ENCODE measurements at places on chromosomes 2 and 18.

DNA sequence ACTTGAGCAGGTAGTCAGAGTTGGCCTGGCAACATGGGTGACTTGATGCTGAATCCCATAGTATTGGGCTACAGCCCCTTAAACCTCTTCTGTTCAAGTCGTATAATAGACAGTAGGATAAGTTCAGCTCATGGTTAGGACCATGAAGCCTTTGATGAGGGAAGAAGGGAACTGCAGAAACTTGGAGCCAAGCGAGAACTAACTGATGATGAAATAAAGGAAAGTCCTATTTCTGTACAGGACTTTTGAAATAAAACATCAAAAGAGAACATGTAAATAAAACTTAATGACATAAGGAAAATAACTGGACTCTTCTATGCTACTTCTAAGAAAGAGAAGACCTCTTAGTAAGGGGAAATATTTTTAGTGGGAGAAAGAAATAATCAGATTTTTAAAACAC, 51.2 kb upstream of the UGP2 start:
- DNase-seq, result no peak

DNA sequence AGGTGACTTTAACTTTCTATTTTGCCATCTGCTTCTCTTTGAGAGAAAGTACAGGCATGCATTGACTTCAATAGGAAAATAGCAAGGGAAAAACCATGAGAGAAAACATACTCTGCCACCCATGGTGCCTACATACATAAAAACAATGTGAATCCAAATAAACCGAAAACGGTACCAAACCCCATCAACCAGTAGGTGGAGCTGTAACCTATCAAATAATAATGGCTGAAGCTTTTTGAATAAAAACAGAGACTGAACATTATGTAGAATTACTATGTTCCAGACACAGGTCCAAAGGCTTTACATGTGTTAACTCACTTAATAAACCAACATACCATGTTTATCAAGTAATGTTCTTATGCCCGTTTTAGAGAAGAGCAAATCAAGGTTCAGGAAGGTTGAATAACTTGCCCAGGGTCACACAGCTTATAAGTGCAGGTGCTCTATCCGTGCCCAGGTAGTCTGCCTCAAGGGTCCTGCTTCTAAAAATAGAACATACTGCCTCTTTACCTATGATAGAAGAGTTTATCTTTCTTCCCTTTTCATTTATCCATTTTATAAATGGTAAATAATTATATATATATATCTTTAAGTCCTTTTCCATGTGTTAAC, 293.9 kb upstream of the SYT4 start:
- peak; percentile 21 for DNase-seq

DNA sequence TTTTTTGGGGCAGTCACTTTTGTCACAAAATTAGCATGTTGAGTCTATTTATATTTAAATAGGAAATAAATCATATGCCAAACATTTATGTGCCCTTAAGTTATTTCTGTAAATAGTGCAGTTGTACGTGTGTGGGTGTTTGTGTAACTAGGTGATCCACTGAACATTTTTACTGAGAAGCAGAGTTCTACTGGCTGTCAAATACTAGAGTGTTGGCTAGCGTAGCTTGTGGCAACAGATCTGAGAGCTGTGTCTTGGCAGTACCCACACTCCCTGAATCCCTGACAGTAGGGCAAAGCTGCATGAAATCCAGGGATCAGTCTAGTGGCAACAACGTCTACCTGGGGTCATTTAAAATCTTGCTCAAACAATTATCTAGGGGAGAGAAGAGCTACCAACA, 273.1 kb upstream of the SLC8A1 start:
- DNase-seq, result no peak

DNA sequence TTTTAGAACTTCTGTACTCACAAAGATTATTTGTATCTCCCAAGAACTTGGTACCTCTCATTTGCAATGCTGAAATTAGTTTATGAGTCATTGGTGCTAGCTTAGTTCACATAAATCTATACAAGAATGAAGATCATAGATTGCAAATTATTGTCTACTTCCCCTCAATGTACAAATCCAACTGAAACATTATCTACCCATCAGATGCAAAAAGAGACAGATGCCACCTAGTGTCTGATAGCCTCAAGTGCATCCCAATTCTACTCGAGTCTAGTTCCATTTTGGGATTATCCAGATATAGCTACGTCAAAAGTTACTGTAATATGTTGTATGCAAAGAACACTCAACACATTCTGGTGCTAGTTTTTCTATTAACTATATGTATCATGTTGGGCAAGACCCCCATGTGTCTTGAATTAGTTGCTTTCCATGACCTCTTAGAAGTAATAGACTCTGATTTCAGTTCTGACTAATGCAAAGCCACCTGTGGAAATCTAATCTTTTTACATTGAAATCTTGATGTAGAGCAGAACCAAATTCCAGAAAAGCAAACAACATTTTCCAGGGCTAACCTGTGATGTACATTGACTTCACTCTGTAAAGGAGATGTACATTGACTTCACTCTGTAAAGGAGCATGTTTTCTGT, 210.0 kb downstream of the RBM43 start:
- DNase-seq, result peak; percentile 47

- no peak for DNase-seq
Observed at GRCh38 chr2:137192366-137193310, 427.3 kb downstream of the THSD7B start.

DNA sequence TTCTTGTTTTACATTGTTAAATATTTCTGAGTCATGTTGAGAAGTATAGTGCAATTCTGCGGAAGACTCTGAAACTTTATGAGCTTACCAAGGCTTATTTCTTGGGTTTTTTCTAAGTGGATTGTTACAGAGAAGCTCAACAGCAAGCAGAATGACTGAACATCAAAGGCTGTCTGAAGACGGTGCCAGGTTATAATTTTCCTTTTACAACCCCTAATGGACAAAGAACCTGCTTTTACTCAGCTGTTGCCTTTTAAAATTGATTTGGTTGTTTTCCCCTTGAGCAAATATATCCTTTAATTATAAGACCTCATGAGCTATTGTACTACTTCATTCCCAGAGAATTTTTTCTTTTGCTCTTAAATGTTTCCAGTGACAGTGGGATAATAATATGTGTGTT, 41.6 kb downstream of the LAMA3 start:
- no peak for DNase-seq

DNA sequence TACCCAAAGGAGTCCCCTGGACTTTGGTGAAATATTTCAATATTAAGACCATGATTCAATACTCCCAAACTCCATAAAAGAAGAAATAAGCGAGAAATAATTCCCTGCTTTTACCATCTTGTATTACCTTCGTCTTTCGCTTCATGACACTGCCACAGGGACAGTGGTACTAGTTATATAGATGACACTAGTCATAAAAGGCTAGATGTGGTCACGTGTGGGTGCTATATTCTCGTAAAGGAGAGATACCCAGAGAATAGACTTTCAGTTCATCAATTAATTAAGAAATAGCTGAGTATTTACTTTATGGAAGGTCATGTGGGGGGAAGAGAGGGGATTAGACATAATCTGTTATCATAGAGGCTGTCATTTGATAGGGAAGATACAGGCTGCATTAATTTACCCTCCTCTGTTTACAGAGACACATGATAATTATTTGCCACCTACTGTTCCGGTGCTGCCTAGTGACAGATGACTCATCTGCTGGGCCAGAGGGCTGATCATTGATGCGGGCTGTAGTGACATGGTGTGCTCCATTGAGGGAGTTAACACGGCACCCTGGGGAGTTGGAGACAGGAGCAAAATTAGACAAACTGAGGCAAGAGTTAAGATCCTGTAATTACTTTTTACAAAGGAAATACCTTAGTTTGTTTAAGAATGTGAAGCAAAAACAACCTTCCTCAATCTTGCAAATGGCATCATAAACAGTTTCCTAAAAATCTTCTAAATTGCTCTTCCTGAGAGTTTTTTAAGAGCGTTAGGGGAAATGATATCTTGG, 78.2 kb upstream of the ITGB6 start:
- no peak for DNase-seq

GRCh38 chr2:23639406-23639982, 254.5 kb downstream of the KLHL29 start:
- DNase-seq, result no peak

GRCh38 chr2:951224-952006, 766 bp downstream of the SNTG2 start:
- no peak for DNase-seq

DNA sequence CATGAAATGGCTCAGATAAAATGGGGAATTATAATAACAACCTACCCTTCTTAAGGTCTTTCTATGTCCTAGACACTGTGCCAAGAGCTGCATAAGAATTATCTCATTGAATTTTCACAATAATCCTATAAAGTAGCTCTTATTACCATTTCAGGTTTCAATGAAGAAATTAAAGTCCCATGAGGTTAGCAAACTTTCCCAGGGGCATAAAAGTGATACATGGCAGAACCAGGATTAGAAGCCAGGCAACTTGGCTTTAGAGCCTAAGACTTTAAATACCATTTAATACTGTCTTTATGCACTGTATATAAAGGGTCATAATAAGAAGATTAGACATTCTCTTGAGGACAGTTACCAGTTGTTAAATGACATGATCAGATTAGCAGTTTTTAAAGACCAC, 130.1 kb downstream of the GCA start:
- no peak for DNase-seq

DNA sequence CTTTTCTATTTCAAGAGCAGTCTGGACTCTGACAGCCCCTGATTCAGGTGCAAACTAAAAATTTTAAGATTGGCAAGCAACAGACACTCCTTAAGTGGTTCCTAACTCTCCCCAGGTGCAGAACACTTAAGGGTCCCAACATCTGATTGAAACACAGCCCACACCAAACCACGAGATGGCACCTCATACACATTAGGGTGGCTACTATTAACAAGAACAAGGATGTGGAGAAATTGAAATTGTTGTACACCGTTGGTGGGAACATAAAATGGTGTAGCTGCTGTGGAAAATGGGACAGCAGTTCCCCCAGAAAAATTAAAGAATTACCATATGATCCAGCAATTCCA, 82.3 kb downstream of the POLR1A start:
- DNase-seq, result no peak

DNA sequence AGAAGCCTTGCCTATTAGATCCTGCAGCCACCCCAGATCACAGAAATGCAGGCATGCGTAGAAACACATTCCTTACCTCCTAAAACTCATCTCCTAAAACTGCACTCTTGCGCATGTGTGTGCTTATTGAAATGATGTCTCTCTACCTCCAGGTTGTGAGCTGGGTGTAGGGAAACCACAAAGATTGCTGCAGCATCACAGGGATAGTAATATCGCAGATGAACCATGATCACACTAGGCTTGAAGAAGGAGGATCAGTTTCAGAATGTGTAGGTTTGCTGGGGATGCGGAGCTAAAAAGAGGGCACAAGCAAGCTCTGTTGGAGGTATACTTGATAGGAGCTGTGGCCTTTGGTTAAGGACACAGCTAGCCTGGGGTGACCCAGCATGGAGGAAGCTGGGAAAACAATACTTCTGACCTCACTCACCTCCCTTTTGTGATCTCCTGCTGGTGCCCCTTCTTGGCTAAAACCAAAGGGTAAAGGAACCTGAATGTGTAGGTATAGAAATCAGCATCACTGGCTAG, 118.8 kb downstream of the SETBP1 start:
- DNase-seq, result no peak

DNA sequence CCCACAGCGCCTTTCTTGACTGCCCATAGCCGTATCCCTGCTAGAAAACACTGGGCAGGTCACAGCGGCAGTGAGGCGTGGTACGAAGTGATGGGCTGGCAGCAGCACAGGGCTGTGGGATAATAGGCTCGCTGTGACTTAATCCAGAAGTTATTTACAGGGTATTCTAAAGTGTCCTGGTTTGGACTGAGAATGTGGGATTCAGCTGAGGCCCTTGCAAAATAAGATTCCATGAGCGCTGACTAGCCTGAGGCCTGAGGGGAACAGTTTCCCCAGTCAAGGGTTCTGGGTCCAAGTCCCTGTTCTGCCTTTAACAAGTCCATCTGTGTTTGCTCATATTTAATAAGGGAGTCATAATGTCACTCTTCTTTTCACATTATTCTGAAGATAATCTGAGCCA, 34.6 kb downstream of the SETBP1 start:
- DNase-seq, result no peak

- no peak for DNase-seq
Observed at GRCh38 chr2:54962935-54963440, 87.3 kb downstream of the RTN4 start.

DNA sequence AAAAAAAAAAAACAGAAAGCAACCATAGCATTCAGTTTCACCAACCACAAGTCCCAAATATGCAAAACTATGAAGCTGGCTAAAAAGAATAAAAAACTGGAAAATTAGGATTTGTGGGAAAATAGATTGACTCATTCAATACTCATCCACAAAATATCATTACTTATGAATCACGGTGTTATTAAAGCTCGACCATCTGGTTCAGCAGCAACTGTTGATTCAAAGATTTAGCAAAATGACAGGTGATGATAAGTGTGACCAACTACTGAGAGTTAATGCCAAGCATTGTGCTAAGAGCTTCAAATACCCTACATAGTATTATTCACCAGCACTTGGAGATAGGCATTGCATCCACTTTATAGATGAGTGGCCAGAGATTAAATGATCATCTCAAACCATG, 26.2 kb upstream of the XDH start:
- no peak for DNase-seq

DNA sequence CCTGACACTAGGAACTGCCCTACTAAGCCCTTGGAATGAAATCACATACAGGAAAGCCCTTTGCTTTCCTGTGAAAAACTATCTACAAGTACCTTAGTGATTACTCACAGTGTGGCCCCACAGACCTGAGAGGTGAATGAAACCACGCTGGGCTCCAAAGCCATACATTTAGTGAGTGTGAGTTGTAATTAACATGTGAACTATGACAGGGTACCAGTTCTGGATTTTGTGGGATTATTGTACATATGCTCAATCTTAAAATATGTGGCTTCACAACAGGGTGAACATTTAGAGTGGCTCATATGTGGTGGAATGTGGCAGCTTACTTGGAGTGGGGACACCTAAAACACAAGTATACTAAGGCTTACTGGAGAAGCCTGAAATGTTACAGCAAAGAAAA, 12.3 kb downstream of the KCTD1 start:
- no peak for DNase-seq

GRCh38 chr18:22709288-22710060, 223.7 kb upstream of the RBBP8 start:
- DNase-seq, result no peak

- DNase-seq, result peak; percentile 10
Observed at GRCh38 chr2:9830685-9831410, 12.4 kb upstream of the TAF1B start.

DNA sequence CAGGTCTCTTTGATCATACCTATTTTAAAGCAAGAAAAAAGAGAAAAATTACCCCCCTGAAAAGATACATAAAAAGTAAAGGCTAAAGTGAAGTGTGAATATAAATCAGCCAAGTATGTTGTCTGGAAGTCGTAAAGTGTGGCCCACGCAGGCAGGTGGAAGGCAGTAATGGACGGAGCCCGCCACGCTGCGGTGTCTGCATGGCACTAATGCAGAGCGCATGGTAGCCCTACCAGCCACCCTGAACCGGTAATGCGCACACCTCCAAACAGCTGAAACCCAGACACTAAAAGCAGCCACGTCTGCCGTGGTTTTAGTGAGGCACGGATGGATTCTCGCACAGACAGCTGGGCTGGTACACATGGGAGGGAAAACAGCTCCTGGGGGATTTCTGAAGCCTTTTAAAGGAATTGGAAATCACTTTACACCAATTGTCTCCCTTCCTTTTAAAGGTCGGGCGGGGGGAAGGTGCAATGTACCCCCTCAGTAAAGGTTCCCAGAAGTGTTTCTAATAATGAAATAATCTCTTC, 615.2 kb downstream of the CNTNAP5 start:
- no peak for DNase-seq

All from CD4-positive, alpha-beta T cell treated with Interleukin-4 for 4 hours (primary cell).